ENCODE measurements at places on chromosomes 13 and 19. TPM values are rescaled to one million over a fixed set of nuclear protein-coding genes. Genes with fewer than 3 reads are reported as not detected.

MTIF3 gene
- 45.4 TPM for total RNA-seq

GRWD1 gene
- 66.9 TPM for total RNA-seq

- DNase-seq: no peak
Measured at GRCh38 chr13:77511552-77511951, 24.0 kb upstream of the SCEL start.

PSG7 gene
- total RNA-seq: not detected

JSRP1 gene
- total RNA-seq: 219 TPM

GRCh38 chr13:41145136-41145908 is 12.7 kb upstream of the KBTBD6 start:
- DNase-seq: peak; percentile 14

CEACAM1 gene
- total RNA-seq: not detected

GRCh38 chr13:60427285-60427684 is 30.3 kb downstream of the TDRD3 start:
- DNase-seq: no peak

- peak; percentile 52 for DNase-seq
Measured at GRCh38 chr19:40974633-40975037, 16.4 kb upstream of the CYP2B6 start.

TIMM13 gene
- 47.1 TPM for total RNA-seq

TMEM272 gene
- total RNA-seq: not detected

- DNase-seq: no peak
Measured at GRCh38 chr13:112481458-112481857, 105.3 kb downstream of the SPACA7 start.

DNA sequence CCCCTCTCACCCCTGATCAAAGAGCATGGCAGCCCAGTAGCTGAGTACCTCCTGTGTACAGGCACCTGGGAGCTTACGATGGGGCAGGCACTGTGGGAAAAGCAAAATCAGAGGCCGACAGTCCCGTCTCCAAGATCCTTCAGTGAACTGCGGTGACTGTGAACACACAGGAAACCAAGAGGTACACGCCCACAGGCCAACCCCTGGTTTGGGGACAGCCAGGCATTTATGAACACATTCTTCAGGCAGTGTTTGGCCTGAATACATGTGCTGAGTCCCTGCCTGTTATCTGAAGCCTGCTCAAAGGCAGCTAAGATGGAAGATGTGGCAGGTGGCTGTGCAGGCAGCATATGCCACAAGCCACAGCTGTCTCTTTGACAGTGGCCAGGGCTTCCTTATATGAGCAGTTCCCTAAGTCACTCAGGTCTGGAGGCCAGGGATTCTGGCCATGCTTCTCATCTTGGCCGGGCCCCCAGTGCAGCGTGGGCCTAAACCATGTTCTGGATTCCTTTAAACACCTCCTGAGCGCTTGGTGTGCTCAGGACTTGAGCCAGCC is 123.6 kb downstream of the UQCRFS1 start:
- DNase-seq: no peak

DNA sequence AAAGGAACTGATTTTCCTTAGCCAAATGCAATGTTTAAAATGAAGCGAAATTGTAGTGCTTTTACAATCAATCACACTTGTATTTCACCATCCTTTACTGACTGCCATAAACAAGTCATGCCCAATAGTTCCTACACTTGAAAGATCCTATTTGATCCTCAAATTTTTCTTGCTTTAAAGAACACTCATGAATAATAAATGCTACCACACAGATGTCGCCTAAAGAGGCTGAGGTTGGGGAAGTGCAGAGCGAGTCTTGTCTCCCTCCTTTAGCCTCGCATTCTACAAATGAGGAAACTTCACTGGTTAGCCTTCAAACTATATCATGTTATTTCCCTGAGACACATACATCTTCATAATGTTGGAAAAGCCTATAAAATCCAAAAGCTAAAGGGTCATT is 18.7 kb upstream of the AMER2 start:
- no peak for DNase-seq
